ENCODE measurements at places on chromosomes 5 and 9.

DNA sequence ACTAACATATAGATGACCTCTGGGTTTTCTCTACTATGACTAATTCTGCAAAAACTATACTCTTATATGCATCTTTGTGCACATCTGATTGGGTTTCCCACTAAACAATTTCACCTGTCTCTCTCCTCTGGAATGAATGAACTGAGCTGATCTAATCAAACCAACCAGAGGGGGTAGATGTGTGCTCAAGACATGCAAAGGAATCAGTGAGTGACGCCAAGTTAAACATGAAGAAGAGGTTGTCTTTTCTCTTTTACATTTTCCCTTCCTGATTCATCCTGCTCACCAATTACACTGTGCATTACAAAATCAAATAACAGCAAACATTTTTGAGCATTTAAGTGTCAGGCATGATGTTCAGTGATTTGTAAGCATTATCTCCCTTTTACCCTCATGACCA is 29.6 kb upstream of the GRXCR2 start:
- DNase-seq: no peak

DNA sequence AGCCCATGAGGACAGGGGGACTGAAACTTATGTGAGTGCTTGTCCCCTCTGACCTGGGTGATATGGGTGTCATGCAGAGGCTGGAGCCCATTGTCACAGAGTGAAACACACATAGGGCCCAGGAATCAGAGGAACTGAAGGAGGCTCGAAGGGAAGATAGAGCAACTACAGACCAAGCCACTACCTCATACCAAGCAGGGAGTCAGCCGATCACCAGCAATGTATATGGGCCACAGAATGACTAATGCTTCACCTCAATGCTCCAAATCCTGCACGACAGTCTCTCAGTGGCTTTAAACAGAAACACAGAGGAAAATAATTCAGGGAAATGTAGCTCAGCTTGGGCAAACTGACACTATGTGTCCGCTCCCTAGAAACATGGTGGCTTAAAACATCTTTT is 8.9 kb upstream of the FBXW11 start:
- no peak for DNase-seq

DNA sequence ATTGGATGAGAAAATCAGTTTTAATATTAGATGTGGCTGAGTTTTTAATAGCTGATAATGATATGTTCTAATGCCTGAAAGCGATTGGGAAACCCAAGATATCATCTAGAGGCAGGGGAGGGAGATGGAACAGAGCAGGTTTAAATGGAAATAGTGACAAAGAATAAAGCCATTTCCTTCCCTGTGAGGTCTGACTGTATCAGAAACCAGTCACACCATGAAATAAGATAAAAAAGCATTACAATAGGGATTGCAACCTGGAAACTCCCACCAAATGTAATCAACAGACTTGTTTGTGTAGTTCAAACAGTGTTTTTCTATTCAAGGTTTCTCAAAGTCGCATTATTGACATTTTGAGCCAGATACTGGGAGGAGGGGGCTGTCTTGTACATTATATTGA is 110.1 kb upstream of the SMIM23 start:
- no peak for DNase-seq

DNA sequence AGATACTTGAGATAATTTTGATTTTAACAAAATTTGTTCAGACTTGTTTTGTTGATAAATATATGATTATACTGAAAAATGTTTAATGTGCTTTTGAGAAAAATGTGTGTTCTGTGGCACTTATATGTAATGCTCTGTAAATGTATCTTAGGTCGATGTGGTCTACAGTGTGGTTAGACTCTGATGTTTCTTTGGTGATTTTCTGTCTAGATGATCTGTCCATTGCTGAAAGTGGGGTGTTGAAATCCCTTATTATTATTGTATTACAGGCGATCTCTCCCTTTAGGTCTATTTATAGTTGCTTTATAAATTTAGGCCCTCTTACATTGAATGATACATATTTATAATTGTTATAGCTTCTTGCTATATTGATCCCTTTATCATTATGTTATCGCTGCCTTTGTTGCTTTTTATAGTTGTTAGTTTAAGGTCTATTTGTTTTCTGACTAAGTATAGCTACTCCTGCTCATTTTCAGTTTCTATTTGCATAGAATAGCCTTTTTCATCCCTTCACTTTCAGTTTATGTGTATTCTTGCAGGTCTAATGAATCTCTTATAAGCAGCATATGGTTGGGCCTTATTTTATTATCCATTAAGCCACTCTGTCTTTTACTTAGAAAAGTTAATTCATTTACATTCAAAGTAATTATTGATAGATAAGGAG is 124.3 kb downstream of the MRPS30 start:
- DNase-seq: no peak

- peak; percentile 59 for DNase-seq
Measured at GRCh38 chr9:84839541-84839940, 170.0 kb downstream of the NTRK2 start.

DNA sequence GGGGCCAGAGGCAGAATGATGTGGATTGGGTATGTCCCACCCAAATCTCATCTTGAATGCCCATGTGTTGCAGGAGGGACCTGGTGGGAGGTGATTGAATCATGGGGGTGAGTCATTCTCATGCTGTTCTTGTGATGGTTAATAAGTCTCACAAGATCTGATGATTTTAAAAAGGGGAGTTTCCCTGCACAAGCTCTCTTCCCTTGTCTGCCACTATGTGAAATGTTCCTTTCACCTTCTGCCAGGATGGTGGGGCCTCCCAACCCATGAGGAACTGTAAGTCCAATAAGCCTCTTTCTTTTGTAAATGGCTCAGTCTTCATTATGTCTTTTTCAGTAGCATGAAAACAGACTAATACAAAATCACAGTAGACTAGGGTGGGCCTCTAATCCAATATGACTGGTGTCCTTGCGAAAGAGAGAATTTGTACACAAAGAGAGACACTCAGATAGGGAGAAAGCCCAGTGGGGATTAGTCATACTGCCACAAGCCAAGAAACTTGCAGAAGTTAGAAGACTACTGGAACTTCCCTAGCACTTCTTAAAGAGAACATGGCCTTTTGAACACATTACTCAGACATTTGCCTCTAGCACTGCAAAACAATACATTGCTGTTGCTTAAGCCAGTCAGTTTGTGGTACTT is 68.4 kb downstream of the ANXA1 start:
- DNase-seq: peak; percentile 91

- no peak for DNase-seq
Measured at GRCh38 chr9:133127340-133127981, 6.4 kb upstream of the RALGDS start.
